ENCODE measurements at places on chromosomes 5 and 9.

GRCh38 chr5:179558932-179559283 is 8.6 kb downstream of the RUFY1 start:
- no peak for DNase-seq

GRCh38 chr5:14250748-14251701 is 107.9 kb downstream of the TRIO start:
- DNase-seq = no peak

DNA sequence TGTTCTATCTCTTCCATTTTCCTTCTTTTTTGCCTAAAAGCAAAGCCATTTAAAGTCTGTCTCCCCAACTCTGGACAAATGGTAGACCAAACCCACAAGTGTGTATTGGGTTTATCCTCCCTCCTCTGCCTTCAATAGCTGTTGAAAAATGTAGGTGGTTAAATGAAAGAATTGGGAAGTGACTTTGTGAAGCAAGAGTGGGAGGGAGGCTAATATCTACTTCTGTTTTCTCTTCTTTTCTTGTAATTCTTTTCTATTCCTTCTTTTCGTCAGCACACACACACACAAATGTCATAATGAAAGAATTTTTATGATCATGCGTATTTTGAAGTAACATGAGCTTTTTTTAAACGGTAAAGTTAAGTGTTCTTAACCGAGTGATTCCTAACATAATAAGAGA is 3.8 kb downstream of the CCDC152 start:
- no peak for DNase-seq

DNA sequence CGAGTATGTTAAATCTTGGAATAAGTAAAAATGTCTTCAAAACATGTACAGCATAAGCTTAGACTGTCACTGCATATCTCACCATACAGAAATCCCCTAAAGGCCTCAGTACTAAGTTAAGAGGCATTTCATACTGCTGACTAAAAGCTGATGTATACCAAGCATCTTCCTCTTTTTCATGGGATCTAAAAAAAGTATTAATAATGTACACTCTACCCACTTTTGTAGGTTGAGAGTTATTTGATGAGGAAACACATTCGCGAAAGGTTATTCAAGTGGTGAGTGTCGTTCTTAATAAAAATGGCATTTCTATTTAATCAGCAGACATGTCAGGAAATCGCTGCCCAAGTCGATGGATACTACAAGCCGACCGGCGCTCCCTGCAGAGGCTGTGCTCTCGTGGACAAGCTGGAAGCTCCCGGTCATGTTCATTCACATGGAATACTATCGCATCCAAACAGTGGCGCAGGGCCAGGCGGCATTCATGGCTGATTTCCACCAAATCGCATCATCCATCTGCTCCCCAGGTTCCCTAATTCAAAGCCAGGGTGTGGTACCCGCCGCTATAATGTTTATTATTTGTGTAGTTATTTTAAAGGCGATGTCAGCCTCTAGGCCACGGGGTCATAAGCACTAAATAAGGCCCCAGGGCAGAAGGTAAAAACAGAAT is 724 bp downstream of the SGTB start:
- DNase-seq = no peak

DNA sequence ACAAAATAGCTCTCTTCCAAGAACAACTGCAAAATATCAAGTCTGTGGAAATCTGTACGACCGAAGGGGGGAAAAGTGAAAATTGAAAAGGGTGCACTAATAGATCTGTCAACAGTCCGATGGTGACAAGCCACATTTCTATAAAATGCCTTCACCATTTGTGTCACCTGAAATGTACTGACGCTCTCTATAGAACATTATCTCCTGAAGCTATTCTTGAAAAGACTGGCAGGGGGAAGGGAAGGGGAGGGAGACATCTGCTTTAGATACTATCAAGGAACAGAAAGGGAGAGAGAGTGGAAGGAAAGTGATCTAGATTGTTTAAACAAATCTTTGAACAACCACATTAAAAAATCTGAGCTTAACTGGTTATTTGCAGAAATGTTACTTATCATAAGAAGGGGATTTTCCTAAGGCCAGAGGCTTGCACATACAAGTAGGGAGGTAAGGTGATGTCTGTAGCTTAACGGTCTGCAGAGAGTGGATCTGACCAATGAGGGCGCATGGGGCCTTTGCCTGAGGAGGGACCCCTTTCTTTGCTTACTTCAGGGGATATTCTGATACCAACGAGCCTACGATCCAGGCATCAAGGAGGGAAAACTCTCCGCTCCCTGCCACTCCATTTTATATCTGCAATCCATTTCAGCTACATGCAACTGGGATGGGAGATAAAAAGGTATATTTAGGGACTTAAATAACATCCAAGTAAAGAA is 92.1 kb downstream of the CRB2 start:
- no peak for DNase-seq

- no peak for DNase-seq
Observed at GRCh38 chr9:121567500-121568342, 68.1 kb upstream of the GGTA1 start.

- no peak for DNase-seq
Observed at GRCh38 chr9:17578911-17579793, at the start of gene SH3GL2. Gene SH3GL2, plus strand, starts transcription at chr9:17579066.

DNA sequence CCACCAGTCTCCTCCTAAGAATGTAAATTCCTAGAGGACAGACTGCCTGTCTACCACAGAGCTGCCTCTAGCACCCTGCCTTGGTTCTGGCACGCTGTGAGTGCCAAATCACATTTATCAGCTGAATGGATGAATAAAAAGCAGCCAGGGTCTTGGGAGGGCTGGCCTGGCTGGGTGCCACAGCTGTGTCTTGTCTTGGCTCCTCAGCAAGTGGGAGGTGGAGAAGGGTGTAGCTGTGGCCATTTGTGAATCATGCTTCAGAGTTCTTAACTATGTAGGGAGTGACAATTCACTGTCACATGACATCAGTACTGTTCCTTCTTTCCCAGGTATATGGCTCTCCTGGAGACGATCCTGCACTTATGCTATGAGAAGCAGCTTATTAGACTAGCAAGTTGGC is 70.6 kb downstream of the DCP2 start:
- DNase-seq = no peak

DNA sequence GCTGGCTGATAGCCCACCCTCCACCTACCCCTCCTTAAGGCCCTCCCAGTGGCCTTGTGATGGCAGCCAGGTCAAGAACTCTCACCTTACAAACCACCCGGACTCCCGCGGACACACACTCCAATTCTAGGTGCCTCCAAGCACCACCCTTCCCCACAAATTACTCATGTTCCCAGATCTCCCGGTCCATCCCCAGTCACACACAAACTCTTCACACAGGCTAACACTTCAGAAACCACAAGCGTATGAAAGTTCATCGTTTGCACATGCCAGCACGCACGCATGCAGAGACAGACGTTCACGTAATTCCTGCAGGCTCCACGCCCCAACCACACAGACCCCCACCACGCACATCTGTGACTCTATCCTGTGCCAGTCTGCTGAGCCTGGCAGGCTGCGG is 18.0 kb downstream of the NR5A1 start:
- DNase-seq = no peak

- DNase-seq = no peak
Observed at GRCh38 chr9:101693546-101694336, 44.7 kb downstream of the GRIN3A start.
